ENCODE measurements at places on chromosomes 16 and 17.

GRCh38 chr17:16364625-16365024, 11.4 kb upstream of the CENPV start:
- no peak for DNase-seq

GRCh38 chr16:89297156-89297874, 79.8 kb downstream of the ZNF778 start:
- no peak for DNase-seq

GRCh38 chr16:2340564-2341455, at the start of gene ABCA3:
TSS of gene ABCA3 (minus strand) at chr16:2340728. CDS start at chr16:2326466, 14,262 bp downstream.
- peak; percentile 94 for DNase-seq

- no peak for DNase-seq
Measured at GRCh38 chr16:16096121-16096857, 127.0 kb downstream of the ABCC6 start.

DNA sequence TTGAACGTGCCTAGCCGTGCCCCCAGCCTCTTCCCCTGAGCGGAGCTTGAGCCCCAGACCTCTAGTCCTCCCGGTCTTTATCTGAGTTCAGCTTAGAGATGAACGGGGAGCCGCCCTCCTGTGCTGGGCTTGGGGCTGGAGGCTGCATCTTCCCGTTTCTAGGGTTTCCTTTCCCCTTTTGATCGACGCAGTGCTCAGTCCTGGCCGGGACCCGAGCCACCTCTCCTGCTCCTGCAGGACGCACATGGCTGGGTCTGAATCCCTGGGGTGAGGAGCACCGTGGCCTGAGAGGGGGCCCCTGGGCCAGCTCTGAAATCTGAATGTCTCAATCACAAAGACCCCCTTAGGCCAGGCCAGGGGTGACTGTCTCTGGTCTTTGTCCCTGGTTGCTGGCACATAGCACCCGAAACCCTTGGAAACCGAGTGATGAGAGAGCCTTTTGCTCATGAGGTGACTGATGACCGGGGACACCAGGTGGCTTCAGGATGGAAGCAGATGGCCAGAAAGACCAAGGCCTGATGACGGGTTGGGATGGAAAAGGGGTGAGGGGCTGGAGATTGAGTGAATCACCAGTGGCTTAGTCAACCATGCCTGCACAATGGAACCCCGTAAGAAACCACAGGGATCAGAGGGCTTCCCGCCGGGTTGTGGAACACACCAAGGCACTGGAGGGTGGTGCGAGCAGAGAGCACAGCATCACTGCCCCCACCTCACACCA, 724 bp downstream of the GAA start:
- no peak for DNase-seq

- no peak for DNase-seq
Measured at GRCh38 chr17:74417178-74418045, 14.5 kb upstream of the GPRC5C start.

DNA sequence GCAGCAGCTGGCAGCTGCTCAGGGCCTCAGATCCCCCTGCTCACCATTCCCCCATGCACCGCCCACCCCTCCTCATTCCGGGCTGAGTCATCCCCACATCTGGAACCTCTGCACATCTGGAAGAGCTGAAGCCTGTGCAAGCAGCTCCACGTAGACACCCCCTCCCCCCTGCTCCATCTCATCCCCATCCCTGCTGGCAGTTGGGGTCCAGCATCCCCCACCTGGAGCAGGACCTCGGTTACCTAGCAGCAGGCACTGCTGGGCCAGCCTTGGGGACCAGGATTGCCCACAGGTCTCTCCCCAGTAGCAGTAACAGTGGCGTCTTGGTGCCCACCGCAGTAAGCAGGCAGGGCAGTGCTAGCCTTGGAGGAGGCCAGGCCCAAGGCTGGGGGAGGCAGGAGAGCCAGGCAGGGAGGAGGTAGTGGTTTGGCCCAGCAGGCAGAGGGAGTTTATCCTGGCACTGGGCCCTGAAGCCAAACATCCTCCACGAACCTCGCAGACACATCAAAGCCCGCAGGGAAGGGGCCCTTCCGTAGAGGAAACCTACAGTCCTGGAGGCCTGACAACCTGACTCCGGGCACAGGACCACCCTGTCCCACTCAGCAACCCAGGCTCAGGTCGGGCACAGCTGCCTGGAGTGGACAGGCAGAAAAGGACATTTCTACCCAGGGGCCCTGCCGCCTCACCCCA, 7.7 kb upstream of the TMEM92 start:
- DNase-seq, result no peak

DNA sequence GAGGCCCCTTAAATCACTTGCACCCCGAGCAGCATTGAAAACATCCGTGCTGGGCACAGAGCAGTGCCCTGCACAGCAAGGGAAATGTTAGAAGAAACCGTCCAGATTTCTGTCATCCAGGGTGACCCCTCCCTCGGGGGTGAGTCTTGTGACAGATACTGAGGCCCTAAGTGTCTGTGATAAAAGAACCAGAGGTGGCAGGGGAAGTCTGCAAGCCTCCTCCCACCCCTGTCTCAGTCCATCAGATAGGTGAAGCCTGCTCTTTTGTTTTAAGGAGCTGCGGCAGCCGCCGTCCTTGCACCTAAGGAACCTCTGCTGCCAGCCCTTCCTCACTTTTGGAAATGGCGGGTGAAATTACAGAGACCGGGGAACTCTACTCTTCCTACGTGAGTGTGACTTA, 845 bp upstream of the NAT9 start:
- no peak for DNase-seq

- DNase-seq, result no peak
Measured at GRCh38 chr16:12569061-12569460, 234.6 kb downstream of the CPPED1 start.

- DNase-seq, result peak; percentile 57
Measured at GRCh38 chr17:27481327-27481726, 25.1 kb downstream of the KSR1 start.

DNA sequence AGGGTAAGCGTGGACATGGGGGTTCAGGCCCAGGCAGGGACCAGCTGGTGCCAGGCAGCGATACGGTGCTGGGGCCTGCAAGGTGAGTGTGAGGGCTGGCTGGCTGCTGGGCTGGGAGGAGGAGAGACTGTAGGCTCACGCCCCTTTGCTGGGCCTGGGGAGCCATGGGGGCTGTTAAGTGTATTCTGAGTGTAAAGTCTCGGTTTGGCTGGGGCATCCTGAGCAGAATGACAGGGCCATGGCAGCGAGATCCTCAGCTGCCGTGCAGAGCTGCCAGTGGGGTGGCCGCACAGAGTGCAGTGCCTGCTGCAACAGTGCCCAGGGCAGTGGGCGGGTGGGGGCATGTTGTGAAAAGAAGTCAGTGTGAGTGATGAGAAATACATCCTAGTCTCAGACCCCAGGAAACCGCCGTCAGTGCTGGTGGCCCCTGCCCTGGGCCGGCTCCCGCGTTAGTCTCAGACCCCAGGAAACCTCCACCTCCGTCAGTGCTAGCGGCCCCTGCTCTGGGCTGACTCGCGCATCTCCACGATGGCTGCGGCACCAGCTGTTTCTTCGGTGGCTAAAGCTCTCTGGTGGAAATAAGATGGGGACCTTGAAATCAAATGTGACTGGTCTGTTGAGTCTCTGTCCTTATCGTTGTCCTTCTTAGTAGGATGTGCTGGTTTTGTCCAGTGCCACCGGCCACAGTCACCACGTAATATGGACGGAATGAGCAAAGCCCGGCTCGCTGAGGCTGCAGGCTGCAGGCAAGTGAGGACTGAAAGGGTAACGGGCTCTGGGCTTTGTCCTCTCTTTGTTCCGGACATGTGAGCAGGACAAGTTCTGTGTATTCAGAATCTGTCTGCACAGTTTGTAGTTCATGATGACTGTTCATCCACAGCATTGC, 22.9 kb downstream of the ACSF3 start:
- DNase-seq, result no peak

- no peak for DNase-seq
Measured at GRCh38 chr17:55672585-55673501, 49.8 kb downstream of the TMEM100 start.

DNA sequence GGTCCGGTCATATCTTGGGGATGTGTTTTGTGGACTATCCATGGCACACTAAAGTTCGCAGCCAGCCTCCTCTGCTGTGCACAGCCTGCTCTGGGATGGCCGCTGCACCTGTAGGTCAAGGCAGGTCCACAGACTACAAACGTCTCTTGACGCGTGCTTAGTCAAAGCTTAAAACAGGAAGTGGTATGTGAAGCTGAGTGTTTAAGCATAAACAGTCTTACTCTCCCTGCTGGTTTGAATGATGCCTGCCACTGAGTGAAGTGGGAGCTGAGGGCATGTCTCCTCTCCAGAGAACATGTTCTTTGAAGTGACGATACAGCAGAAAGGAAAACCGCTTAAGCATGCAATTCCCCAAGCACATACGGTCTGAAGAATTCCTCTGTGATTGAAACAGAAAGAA, 365.6 kb downstream of the SLC39A11 start:
- peak; percentile 19 for DNase-seq

DNA sequence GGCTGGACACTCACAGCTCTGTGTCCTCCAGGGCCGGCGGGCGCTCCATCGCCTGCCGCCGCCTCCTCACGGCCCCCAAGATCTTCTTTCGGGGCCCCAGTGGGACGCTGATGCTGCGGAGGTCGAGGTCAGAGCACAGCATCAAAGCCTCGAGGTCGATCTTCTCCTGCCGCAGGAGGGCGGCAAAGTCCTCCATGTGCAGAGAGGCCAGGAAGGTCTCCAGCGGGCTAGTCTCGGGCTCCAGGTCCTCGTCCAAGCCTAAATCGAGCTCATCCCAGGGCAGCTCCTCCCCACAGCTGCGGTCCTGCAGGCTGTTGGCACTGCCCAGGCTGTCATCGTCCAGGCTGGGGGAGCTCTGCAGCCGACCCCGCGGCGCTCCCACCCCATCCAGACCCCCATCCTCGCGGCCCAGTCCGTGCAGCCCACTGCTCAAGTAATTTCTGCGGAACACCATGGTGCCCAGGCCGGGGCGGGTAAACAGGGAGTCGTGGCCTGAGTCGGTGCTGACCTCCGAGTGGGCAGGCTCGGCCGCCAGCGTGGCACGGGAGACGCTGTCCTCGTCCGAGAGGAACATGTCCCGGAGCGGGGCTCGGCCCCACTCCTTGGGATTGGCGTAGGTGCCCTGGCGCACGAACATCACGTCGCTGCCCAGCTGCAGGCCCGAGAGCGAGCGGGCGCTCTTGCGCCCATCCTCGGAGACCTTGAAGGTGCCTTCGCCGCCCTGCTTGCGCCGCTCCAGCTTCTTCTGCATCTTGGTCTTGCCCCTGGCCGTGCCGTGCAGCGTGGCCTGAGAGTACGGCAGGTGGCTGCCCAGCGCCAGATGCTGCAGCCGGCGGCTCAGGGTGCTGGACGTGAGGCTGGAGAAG, 3.4 kb downstream of the USH1G start:
- DNase-seq, result no peak

GRCh38 chr17:31529841-31530251, 138.4 kb downstream of the RAB11FIP4 start:
- DNase-seq, result no peak

DNA sequence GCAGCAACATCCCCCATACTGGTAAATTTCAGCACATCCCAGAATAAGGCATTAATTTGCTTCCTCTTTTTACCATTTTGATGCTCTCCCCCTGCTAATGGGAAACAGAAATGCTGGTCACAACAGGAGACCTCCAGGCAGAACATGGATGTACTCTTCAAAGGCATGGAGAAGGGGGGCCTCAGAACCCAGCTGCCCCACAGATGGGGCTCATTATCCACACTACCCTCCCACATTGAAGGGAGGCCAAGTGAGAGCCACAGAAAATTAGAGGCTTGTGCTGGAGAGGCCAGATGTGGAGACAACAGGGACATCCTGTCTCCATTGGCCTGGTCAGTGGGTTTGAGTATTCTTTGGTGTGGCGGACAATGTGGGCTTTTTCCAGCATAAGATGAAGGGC, 150.1 kb upstream of the CDH11 start:
- DNase-seq, result no peak

- no peak for DNase-seq
Measured at GRCh38 chr17:79621151-79621943, 10.5 kb upstream of the RBFOX3 start.

- no peak for DNase-seq
Measured at GRCh38 chr16:86245895-86246294, 264.4 kb upstream of the FOXF1 start.

Measured in GDM1 (cell line).